ENCODE measurements at places on chromosomes 2 and 18.

DNA sequence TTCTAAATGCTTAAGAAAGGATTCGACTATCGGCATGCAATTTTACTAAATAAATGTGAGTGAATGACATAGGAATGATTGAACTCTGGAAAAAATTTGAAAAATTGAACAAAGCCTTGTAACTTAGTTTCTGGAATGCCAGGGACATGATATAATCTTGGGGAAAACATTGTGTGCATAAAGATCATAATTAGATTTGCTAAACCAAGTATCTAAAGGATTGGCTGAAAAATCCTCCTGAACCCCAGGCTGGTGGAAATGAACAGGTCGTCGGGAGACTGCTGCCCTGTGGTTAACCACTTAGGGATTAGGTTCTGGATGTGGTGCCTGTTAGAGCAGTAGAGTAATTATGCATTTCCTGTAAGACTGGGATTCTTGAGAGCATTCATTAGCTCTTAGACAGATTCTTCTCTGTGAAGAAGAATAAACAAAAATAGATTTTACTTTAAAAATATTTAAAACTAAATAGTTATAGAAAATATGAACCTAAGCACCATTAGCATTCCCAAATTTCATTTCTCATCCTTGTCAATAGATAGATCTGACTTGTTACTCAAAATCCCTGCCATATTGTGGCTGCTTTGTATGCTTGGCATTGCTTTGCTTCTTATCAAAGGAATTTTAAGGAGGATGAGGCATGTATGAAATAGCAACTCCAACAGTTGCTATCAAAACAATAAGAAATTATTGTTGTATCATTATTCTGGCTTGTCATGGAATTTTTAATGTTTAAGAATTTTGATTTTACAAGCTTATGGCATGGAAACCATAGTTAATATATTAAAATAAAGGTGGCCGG is 55.9 kb downstream of the LYPD6B start:
- no peak for DNase-seq

DNA sequence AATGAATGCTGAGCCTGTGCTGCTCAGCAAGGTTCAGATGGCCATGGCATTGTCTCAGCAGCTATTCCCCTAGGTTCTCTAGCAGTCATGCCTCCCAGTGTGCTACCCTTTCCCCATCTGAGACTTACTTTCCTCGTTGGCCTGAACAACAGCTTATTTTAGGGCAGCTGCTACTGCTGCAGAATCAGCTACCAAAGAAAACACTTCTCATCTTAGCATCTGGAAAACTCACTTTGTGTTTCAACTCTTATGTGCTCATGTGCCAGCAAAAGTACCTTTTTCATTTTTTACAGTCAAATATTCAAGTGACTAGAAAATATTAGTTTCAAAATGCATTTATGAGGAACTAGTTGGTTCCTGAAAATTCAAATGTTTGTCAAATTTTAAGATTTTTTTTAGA is 60.4 kb upstream of the ZNF397 start:
- no peak for DNase-seq

GRCh38 chr2:72674982-72675915 is 150.6 kb downstream of the EXOC6B start:
- no peak for DNase-seq

GRCh38 chr18:11407940-11408339 is 201.5 kb upstream of the SLC35G4 start:
- no peak for DNase-seq

- no peak for DNase-seq
Measured at GRCh38 chr2:196849895-196850294, 40.7 kb upstream of the C2orf66 start.

- no peak for DNase-seq
Measured at GRCh38 chr2:95292623-95293260, 4.4 kb upstream of the KCNIP3 start.

GRCh38 chr2:76019128-76019527 is 308.4 kb upstream of the GCFC2 start:
- DNase-seq: no peak

- no peak for DNase-seq
Measured at GRCh38 chr18:47407736-47408135, 156.3 kb upstream of the SKOR2 start.

GRCh38 chr2:16114070-16114469 is 173.7 kb downstream of the MYCN start:
- no peak for DNase-seq

GRCh38 chr18:24022161-24022560 is 7.6 kb downstream of the TTC39C start:
- no peak for DNase-seq

- DNase-seq: no peak
Measured at GRCh38 chr2:170739048-170739447, 23.9 kb downstream of the SP5 start.

DNA sequence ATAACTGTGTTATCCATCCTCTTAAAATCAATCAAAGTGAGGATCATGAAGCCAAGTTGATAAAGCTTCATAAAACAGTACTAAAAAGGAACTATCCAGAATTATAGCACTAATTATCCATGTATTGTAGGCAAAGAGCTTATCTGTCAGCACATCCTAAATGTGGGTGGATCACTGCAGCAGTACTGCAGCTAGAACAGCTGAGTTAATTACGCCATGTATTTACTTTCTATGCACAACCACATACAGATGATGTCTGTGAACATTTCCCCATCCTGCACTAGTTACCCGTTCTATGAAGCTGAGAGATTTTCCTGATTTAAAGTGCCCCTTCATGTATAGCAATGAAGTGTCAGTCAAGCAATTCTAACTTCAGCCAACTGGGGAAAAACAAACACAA is 96.6 kb downstream of the RAPH1 start:
- DNase-seq: no peak

- no peak for DNase-seq
Measured at GRCh38 chr2:233189025-233189424, 62.4 kb upstream of the ATG16L1 start.

DNA sequence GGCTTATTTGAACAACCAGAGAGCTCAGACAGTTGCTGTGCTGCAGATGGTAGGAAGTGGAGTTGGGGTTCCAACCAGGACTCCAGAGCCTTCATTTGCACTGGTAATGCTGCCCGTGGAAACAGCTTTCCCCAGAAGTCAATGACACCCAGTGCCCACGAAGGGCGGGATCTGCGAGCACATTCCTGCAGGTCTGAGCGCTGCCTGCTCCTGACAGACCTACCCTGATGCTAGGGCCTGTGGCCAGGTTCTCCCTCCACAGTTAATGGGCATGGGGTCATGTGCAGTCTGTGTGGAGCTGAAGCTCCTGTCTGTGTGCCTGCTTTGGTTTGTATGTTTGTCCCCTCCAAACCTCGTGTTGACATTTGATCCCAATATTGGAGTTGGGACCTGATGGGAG is 299.0 kb upstream of the HS6ST1 start:
- DNase-seq: no peak

DNA sequence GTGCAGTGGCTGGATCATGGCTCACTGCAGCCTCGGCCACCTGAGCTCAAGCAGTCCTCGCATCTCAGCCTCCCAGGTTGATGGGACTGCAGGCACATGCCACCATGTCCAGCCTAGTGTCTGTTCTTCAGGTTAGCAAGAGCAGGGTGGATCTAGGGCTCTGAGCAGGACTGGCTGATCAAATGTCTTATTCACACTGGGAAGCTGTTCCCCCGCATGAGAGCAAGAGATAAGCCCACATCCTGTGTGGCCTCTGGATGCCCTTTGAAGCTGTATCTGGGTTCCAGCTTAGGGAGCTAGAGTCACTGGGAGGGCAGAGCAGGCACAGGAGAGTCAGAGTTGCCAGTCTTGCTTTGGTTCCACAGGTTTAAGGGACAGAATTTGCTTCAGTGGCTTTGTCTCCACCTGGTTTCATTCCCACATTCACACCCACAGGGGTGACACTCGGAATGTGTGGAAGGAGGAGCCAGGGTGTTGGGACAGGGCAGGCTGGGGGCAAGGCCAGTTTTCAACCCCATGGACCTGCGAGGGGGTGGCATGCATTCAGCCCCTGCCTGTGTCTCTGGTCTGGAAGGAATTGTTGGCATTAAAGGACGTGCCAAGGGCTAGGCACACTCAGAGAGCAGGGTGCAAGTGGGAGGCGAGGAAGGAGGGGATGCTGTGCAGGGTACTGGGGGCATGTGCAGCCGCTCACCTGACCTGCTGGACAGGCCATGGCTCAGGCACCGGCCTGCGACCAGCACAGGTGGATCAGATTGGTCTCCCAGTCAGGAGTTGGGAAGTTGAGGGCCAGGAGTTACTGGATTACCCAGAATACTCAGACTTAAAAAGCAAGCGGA is 24.5 kb downstream of the PTPN18 start:
- no peak for DNase-seq

GRCh38 chr18:64994370-64994769 is 756.4 kb upstream of the CDH7 start:
- DNase-seq: no peak

- no peak for DNase-seq
Measured at GRCh38 chr18:37508207-37508606, 57.4 kb downstream of the CELF4 start.

DNA sequence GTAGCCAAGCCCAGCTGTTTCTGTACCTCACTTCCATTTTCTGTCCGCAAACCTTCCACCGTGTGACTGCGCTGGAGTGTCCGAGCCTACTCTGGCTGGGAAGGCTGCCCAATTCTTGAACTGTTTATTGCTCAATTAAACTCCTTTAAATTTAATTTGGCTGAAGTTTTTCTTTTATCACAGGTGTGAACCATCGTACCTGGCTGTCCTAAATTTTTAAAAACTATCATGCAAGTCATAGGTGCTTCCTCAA is 6.2 kb upstream of the RNU2-63P start:
- DNase-seq: no peak

DNA sequence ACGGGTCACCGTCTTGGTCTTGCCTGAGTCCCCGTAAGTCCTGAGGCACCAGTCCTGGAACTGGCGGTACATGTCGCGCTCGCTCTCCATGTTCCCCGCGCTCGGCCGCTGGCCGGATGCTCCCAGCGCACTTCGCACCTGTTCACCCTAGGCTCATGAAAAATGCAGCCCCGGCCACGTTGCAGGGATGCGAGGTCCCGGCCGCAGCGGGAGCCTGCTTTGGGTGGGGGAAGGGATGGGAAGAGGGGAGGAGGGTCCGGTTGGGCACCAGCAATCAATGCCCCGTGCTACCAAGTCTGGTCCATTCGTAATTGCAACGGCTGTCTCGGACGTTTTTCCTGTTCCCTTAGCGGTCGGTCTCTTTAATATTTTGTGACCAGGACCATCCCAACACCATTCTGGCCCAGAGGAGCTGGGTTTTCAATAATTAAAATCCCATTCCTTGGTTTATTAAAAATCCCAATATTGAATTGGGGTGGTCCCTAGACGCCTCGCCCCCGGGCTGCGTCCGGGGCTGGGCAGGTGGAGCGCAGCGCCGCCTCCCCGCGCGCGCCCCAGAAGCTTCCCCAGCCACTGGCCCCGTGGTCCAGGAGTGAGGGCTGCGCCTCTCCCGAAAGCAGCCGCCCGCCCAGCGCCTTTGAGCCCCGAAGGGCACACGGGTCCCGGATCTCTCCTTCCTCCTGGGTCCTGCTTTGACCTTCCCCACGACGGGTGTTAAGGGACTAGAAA is 1.4 kb downstream of the NOL4 start:
- no peak for DNase-seq

- no peak for DNase-seq
Measured at GRCh38 chr2:40243581-40244187, 208.2 kb downstream of the SLC8A1 start.

DNA sequence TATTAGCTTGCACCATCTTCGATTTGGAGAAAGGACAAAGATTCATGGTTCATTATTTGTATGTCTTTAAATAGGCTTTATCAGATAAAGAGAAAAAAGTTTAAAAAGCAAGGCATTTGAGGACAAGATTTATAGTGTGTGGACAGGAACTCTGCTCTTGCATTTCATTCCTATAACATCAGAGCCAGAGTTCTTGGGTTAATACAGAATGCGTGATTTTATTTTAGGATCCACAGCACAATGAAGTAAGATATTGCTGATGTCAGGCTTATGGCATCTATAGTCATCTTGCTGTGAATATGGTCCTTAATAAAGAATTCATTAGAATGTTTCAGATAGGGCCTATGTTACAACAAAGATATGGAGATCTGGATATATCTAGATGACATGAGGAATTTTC is 19.7 kb downstream of the RASGRP3 start:
- no peak for DNase-seq

DNA sequence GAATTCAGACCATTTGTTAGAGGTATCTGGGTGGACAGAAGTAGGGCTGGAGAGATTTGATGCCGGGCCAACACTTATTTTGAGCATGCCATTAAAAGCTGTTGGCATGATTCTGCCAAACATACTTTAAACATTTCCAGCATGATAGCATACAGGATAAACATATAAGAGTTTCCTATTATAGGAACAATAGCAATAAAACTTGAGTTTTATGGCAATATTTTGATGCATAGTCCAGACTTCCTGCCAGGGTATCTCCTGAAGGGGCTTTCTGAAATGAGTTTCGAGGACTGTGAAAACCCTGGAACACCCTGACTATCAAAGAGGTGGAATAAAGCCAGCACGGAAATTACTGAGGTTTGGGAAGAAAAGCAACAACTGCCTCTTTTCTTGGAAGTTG is 1398.0 kb upstream of the NXPH2 start:
- DNase-seq: no peak

GRCh38 chr2:102843764-102844443 is 82.1 kb downstream of the TMEM182 start:
- DNase-seq: no peak

GRCh38 chr2:162085090-162085891 is 11.3 kb upstream of the DPP4 start:
- no peak for DNase-seq

DNA sequence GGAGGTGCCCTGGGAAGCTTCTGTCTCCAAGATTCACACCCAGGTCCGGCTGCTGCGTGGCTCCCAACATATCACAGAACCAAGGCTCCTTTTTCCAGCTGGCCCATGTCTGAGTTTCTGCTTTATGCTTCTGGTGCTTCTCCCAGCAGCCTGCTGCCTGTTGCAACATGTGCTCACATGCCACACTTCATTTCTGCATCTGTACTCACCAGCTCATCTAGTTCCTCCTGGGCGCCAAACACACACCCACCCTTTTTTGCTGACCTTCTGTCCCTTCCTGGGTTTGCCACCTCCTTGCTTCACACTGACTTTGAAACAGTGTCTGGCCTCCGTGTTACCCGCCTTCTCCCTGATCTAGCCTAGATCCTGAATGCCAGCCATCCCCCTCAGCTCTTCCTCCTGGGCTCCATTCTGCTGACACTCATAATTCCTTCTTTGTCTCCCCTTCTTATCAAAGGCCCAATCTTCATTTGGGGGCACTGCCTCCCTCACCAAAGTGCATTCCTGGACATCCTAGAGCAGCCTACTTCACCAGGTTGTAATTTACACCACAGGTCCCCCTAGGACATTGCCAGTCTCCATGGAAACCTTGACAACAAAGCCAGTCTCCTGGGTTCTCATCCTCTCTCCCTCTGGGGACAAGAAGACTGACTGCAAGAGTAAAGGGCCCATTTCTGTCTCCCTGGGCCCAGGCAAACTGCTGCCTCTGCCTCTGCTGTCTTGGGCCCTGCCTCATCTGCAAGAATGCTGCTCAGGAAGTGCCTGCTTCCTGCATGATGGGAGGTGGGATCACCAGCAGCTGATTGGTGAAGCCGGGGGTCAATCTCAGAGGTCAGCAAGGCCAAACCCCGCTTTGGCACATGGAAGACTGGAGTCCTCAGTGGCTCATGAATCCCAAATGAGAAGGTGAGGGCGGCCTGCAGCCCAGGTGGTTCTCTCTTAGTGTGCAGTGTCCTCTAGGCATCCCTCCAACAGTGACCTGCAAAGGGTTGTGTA is 13.9 kb upstream of the PROM2 start:
- DNase-seq: no peak

Data from stimulated activated CD8-positive, alpha-beta memory T cell treated with anti-CD3 and anti-CD28 coated beads, Interleukin-15, amount 100 ng/mL, for 4 hours (primary cell).